ENCODE measurements at places on chromosomes 12 and 14.

- no peak for DNase-seq
Observed at GRCh38 chr12:14883686-14884085, 2.0 kb downstream of the MGP start.

- DNase-seq = no peak
Observed at GRCh38 chr12:69840727-69841126, 15.7 kb downstream of the MYRFL start.

DNA sequence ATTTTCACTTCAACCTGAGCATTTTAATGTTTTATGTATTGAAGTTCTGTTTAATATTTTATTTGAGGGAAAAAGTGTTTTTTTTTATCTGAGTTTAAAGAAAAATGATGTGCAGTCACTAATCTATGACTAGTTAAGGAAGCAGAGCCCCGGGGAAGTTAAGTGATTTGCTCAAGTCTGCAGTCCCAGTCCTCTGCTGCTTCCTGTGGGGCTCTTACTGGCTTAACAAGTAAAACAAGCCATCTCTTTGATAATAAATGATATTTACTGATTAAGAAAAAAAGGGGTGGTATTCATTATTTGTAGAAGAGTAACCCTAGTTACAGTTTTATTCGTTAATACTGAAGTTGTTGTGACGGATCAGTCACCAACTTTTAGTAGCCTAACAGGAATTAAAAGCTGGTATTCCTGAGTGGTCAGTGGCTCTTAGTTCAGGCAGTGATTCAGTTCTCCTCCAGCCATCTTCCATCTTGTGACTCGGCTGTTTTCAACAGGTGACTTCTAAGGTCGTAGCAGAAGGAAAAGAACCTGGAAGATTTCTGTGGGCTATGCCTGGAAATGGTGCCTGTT lies 21.7 kb downstream of the BICDL1 start:
- no peak for DNase-seq

- DNase-seq = no peak
Observed at GRCh38 chr12:49622501-49623141, 740 bp upstream of the PRPF40B start.

GRCh38 chr12:1608713-1609119 lies 14.3 kb upstream of the FBXL14 start:
- DNase-seq = no peak

DNA sequence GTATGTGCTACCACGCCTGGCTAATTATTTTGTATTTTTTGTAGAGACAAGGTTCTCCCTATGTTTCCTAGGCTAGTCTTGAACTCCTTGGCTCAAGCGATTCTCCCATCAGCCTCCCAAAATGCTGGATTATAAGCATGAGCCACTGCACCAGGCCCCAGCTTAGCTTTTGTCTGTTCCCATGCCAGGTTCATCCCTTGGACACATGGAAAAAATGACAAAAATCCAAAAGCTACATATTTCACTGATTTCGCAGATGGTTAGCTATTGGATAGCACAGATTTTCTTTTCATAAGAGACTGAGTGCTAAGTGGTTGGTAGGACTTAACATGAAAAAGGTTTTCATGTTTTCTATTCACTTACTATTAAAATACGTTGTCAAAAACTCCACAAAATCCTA lies 286.6 kb upstream of the KITLG start:
- no peak for DNase-seq

DNA sequence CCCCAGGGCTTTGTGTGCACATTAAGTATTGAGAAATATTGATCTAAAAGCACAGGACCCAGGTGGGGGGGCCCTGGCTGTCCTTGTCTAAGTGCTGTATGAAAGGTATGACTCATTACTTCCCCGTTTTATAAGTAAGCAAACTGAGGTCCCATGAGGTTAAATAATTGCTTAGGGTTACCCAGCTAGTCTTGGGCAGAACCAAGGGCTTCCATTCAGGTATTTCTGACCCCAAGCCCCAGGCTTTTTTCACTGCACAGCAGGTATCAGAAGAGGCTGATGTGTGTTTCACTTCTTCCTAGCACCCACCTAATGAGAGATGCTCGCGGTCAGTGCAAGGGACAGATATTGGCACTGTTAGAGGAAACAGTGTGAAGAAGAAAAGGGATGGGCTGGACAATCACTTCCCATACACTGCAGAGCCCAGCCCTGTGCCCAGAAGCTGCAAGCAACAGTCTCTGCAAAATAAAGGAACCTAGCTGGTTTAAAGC lies 4.7 kb upstream of the TC2N start:
- no peak for DNase-seq

DNA sequence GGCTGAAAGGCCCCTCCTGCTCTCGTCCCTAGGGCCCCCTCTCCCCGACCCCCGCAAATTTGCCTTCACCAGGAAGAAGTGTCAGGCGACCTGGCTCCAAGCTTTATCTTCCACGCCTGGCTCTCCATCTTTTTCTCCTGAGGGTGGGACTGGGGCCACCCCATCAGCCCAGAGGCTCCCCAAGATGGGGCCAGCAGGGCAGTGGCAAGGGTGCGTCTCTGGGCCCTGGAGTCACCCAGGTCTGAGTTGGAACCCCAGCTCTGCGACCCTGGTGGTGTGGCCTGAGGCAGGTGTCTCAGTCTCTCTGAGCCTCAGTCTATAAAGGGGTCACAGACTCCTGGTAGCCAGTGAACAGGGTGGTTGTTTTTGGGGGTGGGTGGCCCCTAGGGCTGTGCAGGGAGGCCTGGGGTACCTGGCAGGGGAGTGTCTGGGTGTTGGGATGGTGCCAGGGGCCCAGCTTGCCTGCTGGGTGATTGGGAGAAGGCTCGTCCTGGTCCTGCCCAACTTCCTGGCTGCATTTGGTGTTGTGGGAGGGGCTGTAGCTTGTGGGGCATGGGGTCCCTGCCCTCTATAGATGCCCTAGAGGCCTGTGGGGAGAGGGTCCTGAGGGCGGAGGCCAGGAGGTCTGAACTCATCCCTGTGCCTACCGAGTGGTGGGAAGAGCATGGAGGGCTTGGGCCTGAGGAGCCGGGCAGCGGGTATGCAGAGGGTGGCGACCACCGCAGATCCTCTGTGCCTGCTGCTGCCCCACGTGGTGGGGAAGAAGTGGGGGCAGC lies 7.6 kb downstream of the KIF26A start:
- no peak for DNase-seq

GRCh38 chr14:95505030-95505589 lies 11.3 kb downstream of the SYNE3 start:
- no peak for DNase-seq

DNA sequence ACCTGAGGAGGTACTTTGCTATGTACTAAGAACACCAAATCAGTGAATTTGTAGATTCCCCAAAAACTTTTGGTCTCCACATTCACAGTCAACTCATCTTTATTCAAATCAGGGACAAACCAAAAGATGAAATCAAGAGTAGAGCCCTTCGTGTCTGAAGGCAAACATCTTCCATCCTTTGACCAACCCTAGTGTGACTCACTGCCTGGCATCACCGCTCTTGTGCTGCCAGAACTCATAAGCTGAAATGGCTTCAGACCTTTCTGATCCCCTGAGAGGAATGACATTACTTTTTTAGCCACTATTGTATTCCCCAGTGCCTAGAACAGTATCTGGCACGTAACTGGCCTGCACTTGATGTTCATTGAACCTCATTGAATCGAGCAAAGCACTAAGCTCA lies 50.1 kb downstream of the GOLGA5 start:
- no peak for DNase-seq

- DNase-seq = no peak
Observed at GRCh38 chr12:110284597-110284996, 3.5 kb downstream of the ATP2A2 start.

- no peak for DNase-seq
Observed at GRCh38 chr14:23568021-23568599, 519 bp upstream of the AP1G2 start.

DNA sequence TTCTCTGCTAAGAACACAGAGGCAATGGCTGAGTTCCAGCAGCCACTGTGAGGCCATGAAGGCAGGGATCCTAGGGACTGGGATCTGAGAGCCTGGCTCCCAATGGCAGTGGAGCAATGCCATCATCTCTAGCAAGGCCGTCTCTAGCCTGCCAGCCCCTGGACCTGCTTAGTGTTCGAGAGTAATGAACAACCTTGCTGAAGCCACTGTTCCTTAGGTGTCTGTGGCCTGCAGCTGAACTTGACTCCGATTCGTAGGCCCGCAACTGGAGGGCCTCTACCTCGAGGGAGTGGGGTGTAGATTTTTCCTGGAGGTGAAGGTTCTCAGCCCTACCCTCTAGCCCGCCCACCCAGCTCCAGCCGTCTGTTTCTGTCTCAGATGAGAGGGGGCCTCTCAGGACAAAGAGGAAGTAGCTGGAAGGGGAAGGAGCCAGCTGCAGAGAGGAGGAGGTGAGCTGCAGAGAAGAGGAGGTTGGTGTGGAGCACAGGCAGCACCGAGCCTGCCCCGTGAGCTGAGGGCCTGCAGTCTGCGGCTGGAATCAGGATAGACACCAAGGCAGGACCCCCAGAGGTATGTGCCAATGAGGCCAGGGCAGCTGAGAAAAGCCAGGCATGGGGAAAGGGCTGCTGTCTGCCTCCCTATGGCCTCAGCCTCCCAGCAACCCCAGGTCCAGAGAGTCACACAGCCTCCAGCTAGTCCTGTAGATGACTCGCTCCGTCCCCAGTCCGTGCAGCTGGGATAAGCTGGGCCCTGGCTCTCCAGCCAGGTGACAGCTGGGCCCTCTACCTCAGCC lies at the start of gene PLD4:
PLD4 (plus strand) TSS at position 459 of the 793 bp plus-strand sequence. CDS start 2,262 bp downstream, outside the sequence.
- no peak for DNase-seq

- DNase-seq = no peak
Observed at GRCh38 chr14:77613201-77613600, 3.2 kb downstream of the SPTLC2 start.

- no peak for DNase-seq
Observed at GRCh38 chr12:120497524-120498150, 1.7 kb downstream of the DYNLL1 start.

GRCh38 chr14:70527501-70528105 lies 7.2 kb downstream of the ADAM20 start:
- no peak for DNase-seq

GRCh38 chr12:104657726-104658484 lies 201.2 kb downstream of the CHST11 start:
- DNase-seq = no peak

DNA sequence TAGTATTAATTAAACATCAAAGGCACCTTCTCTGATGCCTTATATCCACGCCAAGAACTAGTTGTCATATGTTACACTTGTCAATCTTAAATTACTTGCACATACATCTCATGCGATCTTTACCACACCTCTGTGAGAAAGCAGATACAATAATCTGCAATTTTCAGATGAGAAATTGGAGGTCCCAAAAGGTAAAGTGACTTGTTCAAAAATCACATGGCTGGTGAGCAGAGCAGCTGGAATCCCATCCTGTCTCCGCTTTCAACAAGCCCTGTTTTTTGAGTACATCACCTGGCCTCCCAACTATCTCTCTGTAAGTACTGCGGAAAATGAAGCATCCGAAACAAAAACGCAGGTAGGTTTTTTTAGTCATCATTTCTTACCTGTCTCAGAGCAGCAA lies 203.4 kb upstream of the FOXN3 start:
- DNase-seq = no peak

GRCh38 chr12:25017336-25017735 lies 68.4 kb upstream of the BCAT1 start:
- no peak for DNase-seq

GRCh38 chr14:87233806-87234384 lies 759.1 kb downstream of the GALC start:
- DNase-seq = no peak

DNA sequence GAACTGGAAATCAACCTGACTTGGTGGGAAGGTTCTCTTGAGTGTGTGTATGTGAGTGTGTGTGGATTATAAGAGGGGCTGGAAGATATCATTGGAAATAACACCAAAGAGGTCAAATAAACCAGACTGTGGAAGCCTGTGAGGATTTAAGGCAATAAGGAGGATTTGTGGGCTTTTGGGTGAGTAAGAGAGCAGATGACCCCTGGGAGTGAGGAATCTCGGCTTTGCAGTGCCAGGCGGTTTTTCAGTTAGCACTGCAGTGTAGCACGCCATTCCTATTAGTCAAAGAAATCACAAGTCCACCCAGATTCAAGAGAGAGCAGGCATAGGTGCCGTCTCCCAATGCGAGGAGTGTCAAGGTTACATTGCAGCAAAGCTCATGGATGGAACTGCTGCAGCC lies 63.3 kb downstream of the CALM1 start:
- DNase-seq = no peak

GRCh38 chr12:122003651-122004611 lies 17.8 kb upstream of the BCL7A start:
- no peak for DNase-seq

GRCh38 chr12:109727746-109728726 lies 14.4 kb downstream of the FAM222A start:
- DNase-seq = no peak

- no peak for DNase-seq
Observed at GRCh38 chr12:94791933-94792332, 141.6 kb upstream of the TMCC3 start.

DNA sequence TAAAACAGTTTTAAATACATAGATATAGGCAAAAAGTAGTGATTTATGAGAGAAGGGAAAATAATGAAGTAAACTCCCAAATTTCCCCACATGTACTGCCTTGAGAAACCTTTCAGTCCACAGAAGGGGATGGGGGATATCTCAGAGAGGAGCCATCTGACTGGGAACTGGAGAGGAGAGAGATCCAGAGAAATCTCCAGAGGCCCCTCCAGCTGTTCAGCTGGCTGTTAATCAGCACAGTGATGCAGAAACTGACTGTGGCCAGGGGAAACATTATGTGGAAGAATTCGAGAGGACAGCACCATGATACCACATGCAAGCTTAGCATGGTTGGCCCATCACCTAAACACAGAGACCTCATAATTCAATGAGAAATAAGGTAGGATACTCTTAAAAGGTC lies 1165.9 kb upstream of the TMEM132C start:
- DNase-seq = no peak

- DNase-seq = no peak
Observed at GRCh38 chr12:59634254-59634653, 38.4 kb downstream of the SLC16A7 start.

DNA sequence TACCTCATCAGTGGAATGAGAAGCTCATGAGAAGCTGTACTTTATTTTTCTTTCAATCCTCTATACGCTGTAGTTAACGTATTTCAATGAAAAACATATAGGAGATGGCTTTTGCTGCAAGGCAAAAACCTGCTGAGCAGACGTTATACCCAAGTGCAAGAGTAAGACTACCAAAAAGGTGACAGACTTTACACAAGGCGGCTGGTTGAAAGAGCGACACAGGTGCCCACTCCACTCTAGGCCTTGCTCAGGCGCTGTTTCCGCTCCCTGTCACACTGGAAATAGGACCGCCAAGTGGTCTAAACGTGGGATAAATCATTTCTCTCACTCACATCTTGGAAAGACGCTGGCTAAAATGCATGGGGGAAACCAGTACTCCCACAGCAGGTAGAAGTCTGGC lies 54.5 kb downstream of the PPP2R5C start:
- no peak for DNase-seq

GRCh38 chr14:41749429-41749828 lies 142.8 kb downstream of the LRFN5 start:
- no peak for DNase-seq

- DNase-seq = no peak
Observed at GRCh38 chr12:52521568-52522266, 1.5 kb upstream of the KRT5 start.
